ENCODE measurements at places on chromosomes 5 and 9.

DNA sequence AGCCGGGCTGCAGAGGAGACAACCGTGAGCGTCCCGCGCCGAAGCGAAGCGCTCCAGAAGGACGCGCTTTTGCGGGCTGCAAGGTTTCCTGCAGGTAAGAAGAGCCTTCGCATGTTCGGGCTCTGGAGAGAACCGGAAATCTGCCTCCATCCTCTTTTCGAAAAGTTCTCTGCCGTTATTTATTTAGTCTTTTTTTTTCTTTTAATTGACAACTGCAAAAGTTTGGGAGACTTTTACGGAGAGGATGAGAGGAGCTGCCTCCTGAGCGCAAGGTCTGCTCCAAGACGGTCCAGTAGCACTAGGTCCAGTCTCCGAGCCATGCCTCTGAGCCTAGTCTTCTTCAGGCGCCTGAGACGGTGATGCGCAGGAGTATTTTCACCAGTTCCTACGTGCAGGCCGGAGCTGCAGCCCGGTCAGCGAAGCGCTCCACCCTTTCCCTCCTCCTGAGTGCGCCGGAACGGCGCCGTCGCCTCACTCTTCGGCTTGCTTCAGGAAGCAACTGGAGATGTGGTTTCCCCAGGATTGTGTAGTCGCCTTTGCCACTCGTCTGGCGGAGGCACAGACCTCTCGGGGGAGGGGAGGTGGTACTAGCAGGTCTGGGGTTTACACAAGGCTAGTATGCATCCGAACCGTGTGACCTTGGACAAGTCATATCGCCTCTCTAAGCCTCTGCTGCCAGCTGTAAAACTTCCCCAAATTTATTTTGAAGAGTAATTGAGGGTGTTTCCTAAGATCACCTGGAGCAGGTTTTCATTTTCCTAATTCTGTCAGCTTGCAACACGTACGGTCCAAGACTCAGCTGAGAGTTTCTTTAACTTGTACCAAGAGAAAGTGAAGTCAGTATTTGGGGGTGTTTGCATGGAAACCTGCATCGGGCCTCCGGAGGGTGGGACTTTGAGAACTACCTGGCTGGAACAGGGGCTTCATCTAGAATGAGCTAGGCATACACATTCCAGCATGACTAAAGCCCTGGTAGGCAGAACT lies 4.5 kb downstream of the POU4F3 start:
- no peak for DNase-seq

DNA sequence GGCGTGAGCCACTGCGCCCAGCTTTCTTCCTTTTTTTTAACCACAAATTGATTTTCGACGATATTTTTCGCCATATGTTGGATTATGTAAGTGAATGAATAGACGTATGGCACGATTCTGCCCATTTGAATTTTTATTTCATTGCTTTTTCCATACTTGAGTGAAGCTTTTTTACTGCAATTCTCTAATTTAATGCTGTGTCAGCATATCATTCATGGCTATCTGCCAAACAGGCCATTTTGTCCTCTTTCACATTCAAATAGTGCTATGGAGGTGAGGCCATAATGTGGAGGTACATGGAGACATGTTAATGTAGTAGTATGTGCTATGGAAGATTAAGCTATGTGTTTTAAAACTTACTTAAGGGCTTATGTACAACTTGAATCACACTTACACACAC lies 152.1 kb upstream of the TUSC1 start:
- no peak for DNase-seq

GRCh38 chr9:132365986-132366385 lies 11.2 kb upstream of the SETX start:
- no peak for DNase-seq

- no peak for DNase-seq
Observed at GRCh38 chr5:167248257-167248656, 1043.2 kb upstream of the WWC1 start.

- DNase-seq, result no peak
Observed at GRCh38 chr9:20670395-20670794, 13.7 kb upstream of the FOCAD start.

GRCh38 chr5:150372639-150373038 lies 15.1 kb downstream of the TCOF1 start:
- DNase-seq, result no peak

DNA sequence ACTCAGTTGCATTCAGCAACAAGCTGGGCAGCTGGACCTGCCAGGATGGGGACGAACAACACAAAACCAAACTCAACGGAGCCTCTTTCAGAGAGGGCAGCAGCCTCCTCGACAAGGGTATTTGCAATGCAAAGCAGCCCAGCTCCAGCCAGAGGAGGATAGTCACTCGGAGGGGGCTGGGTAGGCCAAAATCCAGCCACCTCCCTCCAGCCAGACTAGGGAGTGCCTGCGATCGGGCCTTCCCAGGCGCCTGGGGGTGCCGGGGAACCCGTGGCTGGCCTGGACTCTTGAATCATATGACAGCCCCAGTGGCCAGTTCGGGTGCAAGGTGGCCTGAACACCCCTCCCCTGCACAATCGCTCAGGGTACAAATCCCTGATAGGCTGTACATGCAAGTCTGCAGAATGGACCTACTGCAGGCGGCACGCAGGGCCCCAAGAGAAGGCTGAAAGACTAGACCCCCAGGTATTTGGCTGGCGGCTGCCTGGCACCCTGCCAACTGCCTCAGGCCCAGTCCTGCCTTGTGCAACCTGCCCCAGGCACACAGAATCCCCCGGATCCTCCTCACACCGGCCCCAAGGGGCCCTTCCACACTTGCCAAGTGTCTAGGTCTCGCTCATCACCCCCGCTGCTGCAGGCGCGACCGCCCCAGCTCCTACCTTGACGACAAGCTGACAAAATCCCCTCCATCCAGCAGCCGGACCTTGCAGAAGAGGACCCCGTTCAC lies 1.3 kb downstream of the EEIG1 start:
- peak; percentile 68 for DNase-seq

- peak; percentile 42 for DNase-seq
Observed at GRCh38 chr9:112764344-112764743, 13.8 kb downstream of the SNX30 start.

DNA sequence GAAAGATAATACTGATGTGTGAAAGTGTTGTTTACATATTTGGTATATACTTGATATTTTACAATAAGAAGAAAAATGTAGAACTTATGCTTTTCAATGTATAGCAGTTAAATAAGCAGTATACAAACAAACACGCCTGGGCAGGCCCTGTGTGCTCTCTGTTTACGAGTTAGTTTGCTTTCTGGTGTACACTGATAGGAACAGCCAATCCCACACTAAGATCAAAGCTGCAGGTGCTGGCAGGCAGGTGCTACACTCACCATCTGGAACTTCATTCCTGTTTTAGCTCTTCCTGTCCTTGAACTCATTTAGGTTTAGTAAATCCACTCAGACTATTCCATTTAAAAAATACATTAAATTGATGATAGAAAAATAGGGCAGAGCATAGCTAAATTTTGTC lies 614.7 kb upstream of the ST8SIA4 start:
- no peak for DNase-seq

DNA sequence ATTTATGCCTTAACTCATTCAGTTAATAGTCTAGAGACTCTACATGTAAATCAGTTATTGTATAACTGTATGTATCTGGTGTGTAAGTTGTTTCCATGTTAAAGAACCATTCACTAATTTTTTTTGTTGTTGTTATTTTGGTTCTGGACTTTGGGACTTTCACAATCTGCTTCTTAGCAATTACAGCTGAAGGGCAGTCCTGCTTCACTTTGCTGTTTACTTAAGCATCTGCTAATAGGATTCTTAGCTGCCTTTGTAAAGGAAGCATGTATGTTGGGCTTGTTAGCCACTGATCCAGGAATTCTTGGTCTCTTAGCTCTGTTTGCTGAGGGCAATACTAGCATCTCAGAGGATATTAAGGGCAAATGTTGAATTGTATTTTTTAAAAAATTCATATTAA lies 97.0 kb downstream of the FOCAD start:
- peak; percentile 36 for DNase-seq

- DNase-seq, result no peak
Observed at GRCh38 chr5:56749842-56750241, 65.5 kb upstream of the MAP3K1 start.

- no peak for DNase-seq
Observed at GRCh38 chr5:94031631-94032030, 290.2 kb upstream of the POU5F2 start.

GRCh38 chr5:103442750-103443149 lies 119.8 kb downstream of the NUDT12 start:
- no peak for DNase-seq

DNA sequence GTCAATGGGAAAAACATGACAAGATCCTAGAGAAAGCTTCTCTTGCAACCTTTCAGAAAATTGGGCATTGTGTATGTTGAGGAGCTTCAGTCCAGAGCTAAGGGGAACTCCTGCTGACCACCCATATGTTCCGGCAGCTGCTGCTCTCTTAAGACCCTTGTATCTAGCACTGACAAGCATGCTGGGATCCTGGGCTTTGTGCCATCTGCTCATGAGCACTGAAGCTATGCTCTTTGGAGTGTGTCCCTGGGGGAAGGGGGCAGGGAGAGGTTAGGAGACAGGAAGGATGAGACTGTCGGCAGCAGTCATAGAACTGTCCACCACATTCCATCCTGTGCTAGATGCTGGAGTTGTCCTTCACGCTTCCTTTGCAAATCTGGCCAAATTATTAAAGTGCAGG lies 109.3 kb downstream of the JAKMIP2 start:
- DNase-seq, result no peak

DNA sequence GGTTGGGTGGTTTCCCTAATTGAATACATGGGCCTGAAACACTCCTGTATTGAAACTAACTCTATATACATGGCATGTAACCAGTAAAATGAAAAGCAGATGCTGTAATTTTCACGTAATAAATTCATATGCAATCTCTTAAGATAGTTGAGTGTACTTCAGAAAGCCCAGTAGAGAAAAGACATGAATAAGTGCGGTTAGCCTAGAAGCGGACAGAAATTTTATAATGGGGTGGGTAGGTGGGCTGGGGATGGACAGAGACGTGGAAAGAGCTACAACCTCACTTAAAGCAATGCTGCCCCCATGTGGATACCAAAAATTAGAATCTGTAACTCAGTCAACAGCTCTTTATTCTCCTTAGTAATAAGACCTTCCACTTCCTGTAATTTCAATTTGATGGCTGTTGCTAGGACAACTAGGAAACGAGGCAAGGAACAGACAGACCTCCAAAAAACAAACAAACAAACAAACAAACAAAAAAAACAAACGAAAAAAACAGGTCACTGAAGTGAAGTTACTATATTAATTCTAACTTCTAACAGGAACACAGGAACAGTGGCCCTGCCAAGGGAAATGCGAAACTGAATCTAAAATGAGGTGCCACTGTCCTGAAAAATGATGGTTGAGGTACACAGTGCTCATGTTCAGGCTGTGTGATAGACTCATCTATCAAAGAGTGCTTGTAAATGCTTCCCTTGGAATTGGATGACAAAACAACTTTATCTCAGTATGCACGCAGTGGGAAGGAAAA lies 103.4 kb upstream of the GNA14 start:
- peak; percentile 84 for DNase-seq

GRCh38 chr5:107805824-107806223 lies 135.1 kb upstream of the EFNA5 start:
- DNase-seq, result no peak

GRCh38 chr5:56048124-56048523 lies 53.4 kb upstream of the IL6ST start:
- DNase-seq, result no peak

- DNase-seq, result no peak
Observed at GRCh38 chr9:112605518-112605917, 112.4 kb downstream of the INIP start.

DNA sequence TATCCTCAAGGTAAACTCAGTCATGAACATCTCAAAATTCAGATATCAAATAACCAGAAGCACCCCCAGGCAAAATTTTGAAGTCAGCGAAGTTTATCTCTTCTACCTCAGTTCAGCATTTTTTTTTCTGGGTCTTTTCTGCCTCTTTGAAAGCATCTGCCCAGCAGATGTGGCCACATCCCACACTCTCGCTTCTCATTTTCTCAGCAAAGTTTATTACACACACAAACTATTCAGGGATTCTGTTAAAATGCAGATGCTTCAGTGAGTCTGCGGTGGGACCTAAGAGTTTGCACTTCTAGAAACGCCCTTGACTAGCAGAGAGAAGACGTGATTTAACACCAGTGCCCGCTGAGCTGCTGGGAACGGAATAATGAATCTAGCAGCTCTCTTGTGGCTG lies 19.3 kb downstream of the RASEF start:
- DNase-seq, result no peak

GRCh38 chr5:25570067-25570583 lies 925.3 kb upstream of the CDH10 start:
- DNase-seq, result no peak

DNA sequence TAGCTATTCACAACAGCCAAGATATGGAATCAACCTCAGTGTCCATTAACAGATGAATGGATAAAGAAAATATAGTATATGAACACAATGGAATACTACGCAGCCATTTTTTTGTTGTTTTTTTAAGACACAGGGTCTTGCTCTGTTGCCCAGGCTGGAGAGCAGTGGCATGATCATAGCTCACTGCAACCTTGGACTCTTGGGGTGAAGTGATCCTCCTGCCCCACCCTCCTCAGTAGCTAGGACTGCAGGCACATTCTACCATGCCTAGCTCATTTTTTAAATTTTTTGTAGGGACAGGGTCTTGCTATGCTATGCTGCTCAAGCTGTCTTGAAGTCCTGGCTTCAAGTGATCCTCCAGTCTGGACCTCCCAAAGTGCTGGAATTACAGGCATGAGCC lies 38.5 kb downstream of the CERT1 start:
- no peak for DNase-seq

- DNase-seq, result peak; percentile 50
Observed at GRCh38 chr9:15401266-15401665, 21.4 kb upstream of the SNAPC3 start.

DNA sequence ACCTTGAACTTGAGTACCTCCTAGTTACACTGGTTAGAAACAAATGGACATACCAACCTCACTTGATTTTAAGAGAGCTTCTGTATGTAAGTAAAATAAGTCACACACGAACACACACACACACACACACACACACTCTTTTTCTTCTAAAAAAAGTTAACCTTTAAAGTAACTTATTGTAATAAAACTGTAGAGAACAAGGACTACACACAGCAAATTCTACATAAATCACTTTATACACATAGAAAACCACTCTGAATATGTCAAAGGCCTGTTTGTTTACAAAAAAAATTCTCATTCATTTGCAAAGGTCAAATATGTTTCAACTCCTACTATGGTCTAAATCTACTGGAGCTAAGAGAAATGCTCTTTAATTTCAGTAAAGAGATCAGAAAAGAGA lies 29.1 kb downstream of the GIN1 start:
- no peak for DNase-seq

DNA sequence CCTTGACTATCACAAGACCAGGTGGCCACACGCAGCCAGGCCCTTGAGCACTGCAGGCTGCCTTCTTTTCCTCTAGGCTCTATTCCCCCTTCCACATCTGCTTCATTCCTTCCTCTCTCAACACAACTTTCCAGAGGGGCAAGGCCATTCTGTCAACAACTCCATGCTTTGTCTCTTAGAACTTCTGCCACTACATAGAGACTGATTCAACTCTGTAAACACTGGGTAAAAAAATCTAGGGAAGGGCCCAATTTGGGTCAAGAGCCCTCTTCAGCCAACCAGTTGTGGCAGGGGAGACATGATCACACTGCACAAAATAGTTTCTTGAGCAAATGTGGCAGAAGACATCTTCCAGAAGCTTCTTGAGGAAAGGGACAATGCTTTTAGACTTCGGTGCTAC lies 55.6 kb downstream of the ATPSCKMT start:
- no peak for DNase-seq

- no peak for DNase-seq
Observed at GRCh38 chr5:149170299-149170698, 29.0 kb downstream of the ABLIM3 start.
